ENCODE measurements at places on chromosomes 5 and 9.

- DNase-seq, result no peak
Observed at GRCh38 chr9:136149853-136150252, 31.2 kb upstream of the TMEM250 start.

DNA sequence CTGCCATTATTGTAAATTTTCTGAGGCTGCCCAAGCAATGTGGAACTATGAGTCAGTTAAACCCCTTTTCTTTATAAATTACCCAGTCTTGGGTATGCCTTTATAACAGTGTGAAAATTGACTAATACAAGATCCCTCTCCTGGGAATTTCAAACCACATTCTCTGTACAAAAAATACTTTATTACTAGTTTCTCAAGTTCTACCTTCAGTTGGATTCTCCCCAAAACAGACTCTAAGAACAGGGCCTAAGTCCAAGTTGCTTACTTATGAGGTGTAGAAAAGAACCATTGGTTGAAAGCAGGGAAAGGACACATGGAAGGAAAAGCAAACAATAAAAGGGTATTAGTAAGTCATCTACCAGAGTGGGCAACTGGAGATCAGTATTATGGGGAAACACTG lies 343.2 kb downstream of the TMEM232 start:
- no peak for DNase-seq

DNA sequence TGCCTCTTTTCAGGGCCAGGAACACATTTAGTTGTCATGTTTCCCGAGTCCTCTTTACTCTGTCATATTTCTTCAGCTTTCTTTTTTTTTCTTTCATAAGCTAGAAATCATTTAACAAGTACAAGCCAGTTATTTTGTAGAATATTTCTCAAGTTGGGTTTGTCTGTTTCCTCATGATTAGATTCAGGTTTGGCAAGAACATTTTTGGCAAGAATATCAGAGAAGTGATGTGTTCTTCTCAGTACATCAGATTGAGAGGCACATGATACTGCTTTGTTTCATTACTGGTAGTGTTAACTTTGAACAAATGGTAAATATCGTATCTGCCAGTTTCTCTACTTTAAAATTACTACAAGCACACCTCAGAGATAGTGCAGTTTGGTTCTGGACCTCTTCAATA lies 45.1 kb downstream of the PCSK5 start:
- DNase-seq, result no peak

DNA sequence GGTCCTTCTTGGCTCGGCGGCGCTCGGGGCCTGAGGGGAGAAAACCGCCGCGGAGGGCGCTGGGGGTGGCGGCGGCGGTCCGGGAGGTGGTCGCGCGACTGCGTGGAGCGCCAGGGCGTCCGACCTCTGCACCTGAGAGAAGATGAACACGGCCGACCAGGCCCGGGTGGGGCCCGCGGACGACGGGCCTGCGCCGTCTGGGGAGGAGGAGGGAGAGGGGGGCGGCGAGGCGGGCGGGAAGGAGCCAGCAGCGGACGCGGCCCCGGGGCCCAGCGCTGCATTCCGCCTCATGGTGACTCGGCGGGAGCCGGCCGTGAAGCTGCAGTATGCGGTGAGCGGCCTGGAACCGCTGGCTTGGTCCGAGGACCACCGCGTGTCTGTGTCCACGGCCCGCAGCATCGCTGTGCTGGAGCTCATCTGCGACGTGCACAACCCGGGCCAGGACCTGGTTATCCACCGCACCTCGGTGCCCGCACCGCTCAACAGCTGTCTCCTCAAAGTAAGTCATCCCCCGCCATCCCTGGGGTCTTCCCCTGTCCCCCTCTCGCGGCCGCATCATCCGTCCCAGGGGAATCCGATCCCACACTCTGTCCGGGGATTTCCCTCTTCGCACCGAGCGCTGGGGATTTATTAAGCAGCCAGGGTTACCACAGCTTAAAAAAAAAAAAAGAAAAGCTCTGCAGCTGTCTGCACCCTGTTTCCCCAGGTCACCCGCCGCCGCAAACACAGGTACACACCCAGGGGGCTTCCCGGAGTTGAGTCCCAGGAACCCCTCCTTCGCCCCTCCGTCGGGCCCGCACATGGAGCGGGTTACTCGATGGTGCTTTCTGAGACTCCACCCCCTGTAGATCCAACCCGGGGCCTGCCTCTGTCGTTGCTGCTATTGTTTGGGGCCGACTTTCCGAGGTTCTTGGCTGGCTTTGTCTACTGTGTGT lies at the start of gene GTF3C4:
Gene GTF3C4, plus strand, starts transcription at position 8 of the 935 bp plus-strand sequence. Its CDS starts 135 bp downstream, at position 143.
- DNase-seq, result peak; percentile 52

DNA sequence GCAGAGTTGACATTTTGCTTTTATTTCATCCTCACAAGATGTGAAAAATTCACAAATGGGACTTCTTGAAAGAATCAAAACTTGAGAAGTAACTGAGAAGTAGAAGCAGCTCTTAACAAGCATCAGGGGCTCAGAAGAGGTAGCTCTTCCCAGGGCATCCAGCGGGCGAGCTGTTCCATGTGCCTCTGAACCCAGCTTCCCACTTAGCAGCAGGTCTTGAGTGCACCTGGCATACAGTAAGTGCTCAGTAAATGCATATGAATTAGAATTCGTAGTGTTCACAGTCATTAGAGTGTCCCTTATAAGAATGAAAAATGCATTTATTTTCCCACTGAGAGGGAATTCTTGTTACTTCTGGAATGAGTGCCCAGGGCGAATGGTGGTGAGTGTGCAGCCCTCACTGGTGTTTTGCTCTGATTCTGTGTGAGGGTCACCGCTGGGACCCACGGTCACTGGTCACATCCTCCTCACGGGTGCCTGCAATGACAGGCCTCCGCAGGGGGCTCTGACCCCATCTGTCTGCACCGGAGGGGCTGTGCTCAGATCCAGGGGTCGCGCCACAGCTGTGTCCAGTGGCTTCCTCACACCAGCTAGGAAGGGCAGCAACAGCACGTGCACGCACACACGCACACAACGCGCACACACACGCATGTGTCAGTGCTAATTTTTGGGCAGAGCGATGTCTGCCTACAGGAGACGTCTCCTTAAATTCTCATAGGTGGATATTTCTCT lies 26.9 kb downstream of the EXOC3 start:
- DNase-seq, result no peak

- DNase-seq, result no peak
Observed at GRCh38 chr9:108163321-108164005, 673.9 kb upstream of the KLF4 start.

- no peak for DNase-seq
Observed at GRCh38 chr9:126420643-126421564, 94.3 kb downstream of the MVB12B start.

DNA sequence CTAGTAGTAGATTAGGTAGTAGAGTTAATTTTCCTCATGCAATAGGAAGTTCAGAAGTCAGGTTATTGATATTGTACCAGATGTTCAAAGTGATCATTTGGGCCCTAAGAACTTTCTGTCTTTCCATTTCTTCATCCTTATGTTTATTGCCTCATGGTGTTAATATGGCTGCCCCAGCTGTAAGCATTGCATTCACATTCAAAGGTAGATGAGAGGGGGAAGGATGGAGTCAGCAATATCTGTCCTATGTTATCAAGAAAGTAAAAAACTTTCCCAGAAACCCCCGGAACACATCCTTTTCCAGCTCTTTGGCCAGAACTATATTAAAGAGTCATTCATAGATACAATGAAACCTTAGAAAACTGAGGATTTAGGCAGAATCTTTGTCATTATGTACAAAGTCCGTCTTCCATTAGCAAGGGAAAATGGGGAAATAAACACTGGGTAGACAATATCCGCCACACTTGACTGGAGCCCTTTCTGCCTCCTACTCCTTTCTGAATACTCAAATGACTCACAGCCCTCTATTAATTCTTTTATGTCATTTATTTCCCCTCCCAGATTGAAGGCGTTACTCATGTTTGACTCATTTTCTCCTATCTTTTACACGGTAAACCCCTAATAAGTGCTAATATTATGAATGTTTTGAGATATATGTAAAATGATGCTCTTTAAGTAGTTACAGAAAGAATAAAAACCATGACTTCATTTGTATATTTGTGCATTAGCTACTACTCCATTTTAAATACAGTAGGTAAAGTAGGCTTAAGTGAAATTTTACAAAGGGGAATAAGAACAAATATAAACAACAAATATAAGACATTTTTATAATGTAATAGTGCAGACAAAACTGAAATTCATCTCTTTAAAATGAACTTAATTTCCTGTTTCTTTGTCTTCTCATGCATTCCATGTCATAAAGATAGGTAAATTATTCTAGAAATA lies 127.6 kb downstream of the SLF1 start:
- no peak for DNase-seq

DNA sequence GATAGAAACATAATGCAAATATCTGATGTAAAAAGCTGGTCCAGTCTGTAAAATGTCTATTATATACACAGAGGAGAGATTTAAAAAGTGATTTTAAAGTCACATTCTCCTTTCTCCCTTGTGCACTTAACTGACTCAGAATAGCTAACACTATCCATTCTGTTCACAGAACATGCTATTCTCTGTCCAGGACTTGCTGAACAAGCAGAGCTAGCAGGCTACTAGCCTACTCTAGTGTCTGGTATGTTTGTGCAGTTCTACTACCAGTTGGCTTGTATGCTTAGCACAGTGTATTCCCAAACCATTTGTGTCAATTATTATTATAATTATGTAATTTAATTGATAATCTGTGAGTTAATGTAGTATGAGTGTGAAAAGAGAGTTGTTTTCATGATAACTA lies 161.7 kb upstream of the NUDT12 start:
- no peak for DNase-seq

DNA sequence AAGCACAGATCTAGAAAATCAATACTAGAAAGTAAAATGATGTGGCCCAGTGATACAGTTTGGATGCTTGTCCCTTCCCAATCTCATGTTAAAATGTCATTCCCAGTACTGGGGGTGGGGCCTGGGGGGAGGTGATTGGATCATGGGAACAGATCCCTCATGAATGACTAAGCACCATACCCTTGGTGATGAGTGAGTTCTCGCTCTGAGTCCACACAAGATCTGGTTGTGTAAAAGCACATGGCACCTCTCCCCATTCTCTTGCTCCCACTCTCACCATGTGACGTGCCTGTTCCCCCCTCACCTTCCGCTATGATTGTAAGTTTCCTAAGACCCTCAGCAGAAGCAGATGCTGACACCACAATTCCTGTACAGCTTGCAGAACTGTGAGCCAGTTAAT lies 234.2 kb upstream of the CDH6 start:
- no peak for DNase-seq

DNA sequence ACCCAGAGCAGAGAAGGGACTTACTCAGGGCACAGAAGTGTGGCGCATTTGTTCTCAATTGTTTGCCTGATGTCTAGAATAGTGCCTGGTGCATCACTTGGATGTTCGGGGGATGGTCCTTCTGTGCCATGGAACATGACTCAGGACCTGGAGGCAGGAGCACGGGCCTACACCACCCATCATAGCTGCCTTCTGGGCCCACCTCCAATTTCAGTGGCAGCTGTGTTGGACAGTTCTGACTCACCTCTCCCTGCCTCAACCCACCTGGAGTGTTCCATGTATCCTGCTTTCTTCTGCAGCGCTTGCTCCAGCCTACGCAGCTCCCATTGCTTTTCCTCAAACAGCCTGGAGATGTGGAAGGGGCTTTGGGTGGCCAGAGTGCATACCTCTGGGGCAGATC lies 12.5 kb upstream of the CXCL14 start:
- no peak for DNase-seq

DNA sequence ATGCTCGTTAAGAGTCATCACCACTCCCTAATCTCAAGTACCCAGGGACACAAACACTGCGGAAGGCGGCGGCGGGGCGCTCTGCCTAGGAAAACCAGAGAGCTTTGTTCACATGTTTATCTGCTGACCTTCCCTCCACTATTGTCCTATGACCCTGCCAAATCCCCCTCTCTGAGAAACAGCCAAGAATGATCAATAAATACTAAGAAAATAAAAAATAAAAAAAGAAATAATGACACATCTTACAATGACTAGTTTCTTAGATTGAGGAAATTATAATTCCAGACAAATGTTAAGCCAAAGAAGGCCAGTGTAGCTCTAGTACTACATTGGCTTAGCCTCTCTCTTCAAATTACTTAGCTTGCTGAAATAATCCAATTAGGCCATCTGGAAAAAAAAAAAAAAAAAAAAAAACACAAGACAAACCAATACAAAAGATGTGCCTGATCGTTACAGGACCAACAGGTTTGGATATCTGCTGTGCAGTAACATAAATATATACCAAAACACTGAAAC lies 58.0 kb downstream of the ANXA2R start:
- DNase-seq, result no peak

GRCh38 chr9:76085596-76085995 lies 195.1 kb downstream of the PCSK5 start:
- no peak for DNase-seq

GRCh38 chr9:1492156-1492555 lies 442.0 kb downstream of the DMRT2 start:
- no peak for DNase-seq

GRCh38 chr9:94909250-94909894 lies 182.9 kb downstream of the AOPEP start:
- no peak for DNase-seq

DNA sequence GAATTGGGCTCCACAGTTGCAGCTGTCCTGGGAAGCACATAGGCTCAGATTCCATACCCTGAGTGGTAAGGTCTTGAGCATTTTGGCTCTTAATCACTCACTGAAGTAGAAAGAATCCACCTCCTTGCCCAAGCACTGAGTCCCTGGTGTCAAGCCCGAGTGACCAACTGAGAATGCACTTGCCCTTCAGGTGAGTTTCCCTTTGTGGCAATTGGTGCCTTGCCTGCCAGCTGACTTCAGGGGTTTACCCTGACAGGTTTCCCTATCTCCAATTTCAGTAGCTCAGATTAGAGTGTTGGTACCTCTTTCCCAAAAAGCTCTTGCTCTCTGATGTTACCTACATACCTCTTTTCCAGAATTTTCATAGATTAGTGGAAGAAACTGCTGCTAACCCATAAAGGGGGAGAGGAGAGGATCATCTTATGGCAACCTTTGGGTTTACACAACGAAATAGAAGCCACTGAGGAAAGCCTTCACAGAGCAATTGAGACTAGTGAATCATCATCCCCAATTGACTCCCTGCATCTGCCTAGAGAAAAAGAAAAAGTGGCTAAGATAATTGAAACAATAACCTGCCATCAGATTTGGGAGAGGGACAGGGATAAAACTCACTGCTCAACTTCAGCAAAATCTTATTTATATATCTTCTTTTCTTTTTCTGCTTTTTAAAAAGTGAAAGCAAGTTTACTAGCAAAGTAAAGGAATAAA lies 48.6 kb downstream of the CCL28 start:
- DNase-seq, result no peak

DNA sequence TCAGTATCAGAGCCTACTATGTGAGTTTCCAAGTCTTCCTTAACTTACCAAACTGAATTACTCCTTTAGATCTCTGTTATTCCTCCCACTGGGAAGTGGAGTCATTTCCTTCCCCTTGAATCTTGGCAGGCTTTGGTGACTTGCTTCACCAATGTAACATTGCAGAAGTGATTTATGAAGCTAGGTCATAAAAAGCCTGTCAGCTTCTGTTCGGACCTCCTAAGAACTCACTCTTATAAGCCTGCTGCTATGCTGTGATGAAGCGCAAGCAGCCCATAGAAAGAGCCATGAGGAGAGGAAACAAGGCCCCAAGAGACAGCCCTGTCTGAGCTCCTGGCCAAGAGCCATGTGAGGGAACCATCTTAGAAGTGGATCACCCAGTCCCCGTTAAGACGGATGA lies 14.2 kb upstream of the FOXB2 start:
- no peak for DNase-seq

Data from hepatic stellate cell (primary cell).